ENCODE measurements at places on chromosomes 5 and 9.
A peak's percentile ranks its signal among the peaks of the same experiment; 100 is the strongest.

GRCh38 chr5:145903867-145904266, 31.1 kb upstream of the GRXCR2 start:
- no peak for DNase-seq

DNA sequence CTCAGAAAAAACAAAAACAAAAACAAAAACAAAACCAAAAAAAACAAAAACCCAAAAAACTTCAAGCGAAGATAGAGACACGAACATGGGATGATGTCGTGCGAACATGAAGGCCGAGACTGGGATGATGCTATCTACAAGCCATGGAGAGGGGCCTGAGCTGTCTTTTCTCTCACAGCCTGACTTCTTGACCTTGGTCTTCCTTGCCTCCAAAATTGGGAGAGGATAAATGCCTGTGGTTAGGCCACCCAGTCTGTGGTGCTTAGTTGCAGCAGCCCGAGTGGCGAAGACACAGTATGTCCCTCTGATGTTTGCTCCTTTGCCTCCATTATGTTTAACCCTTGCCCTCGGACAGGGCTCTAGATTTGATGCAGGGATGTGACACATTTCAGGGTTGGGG, 130.4 kb upstream of the BASP1 start:
- DNase-seq = no peak

DNA sequence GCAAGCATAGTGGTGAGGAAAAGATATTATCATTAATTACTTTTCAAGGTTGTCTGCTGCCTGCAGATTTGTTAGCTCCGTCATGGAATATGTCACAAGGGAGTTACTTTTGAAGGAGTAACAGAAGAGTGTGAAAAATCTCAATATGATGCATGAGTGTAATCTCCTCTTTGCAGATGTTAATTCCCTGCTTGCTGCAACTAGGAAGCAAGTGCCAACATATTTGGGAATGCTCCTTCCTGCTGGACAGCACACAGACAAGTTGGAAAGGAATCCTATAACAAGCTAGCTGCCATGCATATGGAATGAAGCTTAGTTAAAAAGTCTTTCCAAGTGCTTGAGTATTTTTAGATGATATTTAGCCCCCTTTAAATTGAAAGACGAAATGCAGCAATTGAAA, 2023.6 kb upstream of the CDH6 start:
- DNase-seq = no peak

DNA sequence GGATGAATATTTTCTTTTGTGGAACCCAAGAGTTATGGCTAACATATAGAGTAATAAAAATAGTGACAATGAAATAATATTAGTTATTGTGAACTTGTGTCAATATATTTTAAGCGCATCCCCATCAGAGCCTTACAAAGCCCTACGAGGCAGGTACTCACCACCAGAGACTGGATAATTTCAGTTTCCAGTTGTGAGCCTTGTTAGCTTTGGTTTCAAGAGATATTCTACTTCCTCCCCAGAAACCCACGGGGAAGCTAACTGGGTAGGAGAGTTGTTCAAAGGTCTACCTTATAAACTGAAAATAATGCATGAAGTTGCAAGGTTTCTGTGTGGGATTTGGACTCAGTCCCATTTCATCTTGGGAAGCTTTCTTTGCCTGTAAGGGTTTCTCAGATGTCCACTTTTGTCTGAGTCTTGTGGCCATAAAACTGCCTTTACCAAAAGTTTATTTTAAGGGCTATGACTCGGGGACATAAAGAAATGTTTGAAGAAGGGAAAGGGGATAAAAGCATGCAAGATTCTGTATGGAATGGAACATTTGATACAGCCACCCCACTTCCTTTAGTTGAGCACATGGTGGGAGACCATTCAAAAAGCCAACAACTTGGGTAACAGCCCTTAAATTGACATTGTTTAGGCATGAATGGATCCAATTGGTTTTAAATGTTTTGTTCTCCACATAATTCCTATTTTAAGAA, 57.4 kb upstream of the ANKRD55 start:
- no peak for DNase-seq

DNA sequence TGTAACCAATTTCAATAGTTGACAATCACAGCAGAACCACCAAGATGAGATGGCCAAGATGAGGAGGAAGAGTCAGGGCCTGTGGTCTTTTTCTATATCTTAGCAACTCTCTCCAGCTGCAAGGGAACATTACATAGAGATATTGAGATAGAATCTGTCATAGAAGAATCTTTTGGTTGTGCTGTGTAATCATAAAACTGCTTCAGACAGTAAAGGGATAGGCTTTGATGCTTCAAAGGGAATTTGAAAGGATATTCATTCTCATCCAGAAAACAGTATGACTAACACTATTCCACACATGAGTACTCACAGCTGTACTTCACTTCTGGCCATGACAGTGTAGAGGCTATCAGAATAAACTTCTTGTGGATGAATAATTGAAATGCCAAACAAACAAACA, 145.9 kb downstream of the YIPF5 start:
- DNase-seq = no peak

DNA sequence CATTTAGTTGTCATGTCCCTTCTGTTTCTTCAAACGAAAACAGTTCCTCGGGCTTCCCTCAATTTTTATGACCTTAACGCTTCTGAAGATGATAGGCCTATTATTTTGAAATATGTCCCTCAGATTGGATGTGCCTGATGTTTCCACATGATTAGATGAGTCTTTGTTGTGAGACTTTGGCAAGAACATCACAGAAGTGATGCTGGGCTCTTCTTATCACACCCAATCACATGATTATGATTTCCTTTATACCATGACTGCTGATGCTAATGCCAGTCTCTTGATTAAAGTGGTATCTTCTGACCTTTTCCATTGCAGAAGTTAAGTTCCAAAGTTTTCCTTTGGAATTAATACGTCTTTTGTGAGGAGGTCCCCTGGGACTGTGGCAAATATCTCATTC, 175.7 kb downstream of the SAXO1 start:
- no peak for DNase-seq

DNA sequence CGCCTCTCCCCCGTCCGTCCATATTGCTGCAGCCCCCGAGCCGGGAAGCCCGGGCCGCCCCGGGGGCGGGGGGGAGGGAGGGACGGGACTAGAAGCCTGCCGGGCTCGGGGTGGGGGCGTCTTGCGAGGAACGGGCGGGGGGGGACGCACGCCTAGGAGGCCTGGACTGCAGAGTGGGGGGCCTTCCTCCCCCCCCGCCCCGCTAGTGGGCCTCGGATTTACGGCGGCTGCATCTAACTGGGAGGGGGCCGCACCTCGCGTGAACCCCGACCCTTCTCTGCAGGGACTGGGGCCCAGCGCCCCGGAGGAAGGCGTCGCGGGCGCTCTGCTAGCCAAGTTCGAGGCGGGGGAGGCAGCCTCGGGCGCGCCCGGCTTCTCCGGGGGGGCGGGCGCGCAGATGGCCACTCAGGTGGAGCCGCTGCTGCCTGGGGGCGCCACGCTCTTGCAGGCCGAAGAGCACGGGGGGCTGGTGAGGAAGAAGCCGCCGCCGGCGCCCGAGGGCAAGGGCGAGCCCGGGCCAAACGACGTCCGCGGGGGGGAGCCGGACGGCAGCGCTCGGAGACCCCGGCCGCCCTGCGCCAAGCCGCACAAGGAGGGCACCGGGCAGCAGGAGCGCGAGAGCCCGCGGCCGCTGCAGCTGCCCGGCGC, at the start of gene LARP1:
LARP1 (plus strand) TSS at position 17 of the 648 bp plus-strand sequence; CDS start at position 398, 381 bp downstream.
- DNase-seq = no peak

- DNase-seq = no peak
Measured at GRCh38 chr9:83932011-83932410, 10.8 kb upstream of the KIF27 start.

DNA sequence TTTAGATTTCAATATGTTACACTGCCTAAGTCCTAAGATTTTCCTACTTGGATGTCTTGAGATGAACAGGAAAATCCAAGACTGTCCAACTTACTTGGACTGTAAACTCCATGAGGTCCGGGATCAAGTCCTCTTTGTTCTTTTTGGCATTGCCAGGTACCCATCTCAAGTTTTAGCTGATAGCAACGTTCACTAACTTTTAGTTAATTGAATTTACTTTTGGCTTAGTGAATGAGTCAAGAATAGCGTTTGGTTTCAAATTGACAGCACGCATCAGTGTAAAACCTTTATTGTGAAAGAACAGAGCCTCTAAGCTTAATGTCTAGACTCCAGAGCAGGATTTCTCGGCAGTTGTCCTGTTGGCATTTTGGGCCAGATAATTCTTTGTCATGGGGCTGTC, 37.2 kb downstream of the ALDH1A1 start:
- no peak for DNase-seq

DNA sequence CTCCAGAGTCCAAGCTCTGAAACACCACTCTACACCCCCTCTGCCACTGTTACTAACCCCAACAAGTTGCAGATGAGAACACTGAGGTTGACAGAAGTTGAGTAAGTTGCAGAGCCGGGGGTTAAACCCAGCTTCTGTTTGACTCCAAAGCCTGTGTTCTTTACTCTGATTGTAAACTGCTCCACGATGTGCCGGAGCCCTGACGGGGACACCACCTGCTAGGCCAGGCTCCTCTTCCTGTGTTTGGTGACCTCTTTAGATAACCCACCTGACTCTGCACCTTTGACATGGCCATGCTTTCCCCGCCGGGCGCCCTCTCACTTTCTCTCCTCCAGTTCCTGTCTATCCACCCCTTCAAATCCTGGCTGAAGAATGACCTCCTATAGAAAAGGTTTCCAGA, 96.7 kb downstream of the PAX5 start:
- peak; percentile 63 for DNase-seq

- DNase-seq = peak; percentile 71
Measured at GRCh38 chr9:111661150-111661801, at the start of gene GNG10. TSS of gene GNG10 (plus strand) at chr9:111661605. CDS start at chr9:111661635, 30 bp downstream.

DNA sequence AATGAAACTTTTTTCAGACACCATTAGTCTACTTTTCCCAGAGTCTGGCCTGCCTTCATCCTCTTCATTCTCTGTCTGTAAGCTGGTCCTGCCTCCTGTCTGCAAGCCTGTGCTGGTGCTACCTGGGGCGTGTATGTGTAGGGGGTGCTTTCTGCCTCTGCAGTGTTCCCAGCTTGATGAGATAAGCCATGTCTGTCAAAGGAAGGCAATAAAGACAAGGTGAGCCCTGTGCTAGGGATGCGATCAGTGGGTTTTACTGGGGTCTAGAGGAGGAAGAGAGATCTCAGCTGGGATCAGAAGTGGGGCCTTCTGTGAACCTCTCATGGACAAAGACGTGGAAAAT, 78.0 kb upstream of the TGFBR1 start:
- DNase-seq = no peak

GRCh38 chr5:179793468-179794139, at the start of gene LTC4S:
TSS of gene LTC4S (plus strand) at chr5:179793986. CDS start at chr5:179794081, 95 bp downstream.
- DNase-seq = no peak

DNA sequence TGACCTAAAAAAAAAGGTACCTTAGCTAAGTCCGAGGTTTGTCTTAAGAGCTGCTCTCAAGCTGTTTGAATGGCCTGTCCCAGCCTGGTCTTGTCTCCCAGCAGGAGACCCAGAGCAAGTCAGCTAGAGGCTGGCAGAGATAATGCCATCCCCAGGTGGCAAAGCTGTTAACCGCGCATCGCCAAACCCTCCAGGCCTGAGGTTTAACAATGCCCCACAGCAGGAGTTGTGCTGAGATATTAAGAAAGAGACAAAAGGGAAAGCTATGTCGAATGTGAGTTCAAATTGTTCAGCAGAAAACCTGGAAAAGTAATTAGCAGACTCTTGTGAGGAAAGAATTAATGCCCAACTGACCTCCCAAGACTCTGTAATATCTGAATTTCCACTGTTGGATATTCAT, 187.1 kb downstream of the FSTL4 start:
- DNase-seq = no peak

GRCh38 chr9:7671847-7672246, 127.7 kb downstream of the DMAC1 start:
- DNase-seq = no peak

DNA sequence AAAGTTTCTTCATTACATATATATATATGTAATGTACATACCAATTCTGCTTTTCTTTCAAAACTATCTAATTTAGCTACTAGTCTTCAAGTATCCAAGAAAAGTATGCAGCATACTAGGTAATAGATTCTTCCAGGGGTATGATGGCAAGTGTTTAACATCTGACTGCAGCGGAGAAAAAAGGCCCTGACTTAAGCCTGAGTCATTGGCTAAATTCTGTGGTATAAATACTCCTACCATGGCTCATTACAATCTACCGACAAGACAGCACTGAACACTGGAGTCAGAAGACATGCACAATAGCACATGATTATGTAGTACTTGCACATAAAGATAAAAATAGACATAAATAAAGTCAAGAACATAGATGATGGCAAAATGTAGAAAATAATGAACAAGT, 439.9 kb downstream of the BRINP1 start:
- no peak for DNase-seq

- DNase-seq = no peak
Measured at GRCh38 chr5:180606215-180606785, 15.0 kb upstream of the SCGB3A1 start.

DNA sequence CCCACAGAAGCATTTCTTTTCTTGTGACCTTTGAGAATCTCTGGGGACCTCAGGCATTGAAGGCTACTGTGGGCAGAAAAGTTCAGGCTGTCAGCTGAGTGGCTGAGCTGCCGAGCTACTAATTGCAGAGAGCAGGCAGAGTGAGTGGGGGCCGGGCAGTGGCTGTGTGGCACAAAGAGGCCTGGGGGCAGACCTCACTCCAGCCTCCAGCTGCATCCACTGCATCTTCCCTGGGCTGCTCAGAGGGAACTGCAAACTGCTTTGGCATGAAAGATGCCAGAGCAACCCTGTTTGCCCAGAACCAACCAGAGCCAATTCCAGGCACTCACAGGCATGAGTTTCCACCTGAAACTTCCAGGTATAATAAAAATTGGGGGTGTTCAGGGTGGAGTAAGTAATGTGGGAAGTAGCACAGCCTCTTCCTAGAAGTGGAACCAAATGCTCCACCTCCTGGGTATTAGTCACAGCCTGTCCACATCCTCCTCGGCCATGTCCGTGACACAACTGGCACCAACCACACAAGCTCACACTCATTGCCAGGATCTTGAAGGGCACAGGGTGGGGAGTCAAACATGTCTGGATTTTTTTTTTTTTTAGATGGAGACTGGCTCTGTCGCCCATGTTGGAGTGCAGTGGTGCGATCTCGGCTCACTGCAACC, 548.9 kb downstream of the BNC2 start:
- DNase-seq = peak; percentile 65

DNA sequence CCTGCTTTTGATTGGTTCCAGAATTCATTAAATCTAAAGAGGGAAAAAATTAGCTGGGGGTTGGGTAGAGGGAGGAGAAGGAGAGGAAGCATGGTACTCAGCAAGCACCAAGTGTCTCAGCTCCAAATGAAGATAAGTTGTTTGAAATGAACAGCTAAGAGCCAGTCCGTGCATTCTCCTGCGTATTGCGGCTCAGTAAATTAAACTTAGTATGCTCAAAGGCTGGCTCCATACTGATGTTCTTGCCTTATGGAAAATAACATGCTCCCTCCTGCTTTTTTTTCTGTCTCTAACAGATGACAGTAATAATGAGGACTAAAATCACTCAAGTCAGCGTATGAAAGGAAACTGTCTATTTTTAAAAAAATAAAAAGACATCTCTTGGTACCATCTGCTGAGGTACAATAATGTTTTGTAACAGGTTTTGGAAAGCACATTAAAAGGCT, 161.0 kb downstream of the SPATA31D1 start:
- DNase-seq = no peak

DNA sequence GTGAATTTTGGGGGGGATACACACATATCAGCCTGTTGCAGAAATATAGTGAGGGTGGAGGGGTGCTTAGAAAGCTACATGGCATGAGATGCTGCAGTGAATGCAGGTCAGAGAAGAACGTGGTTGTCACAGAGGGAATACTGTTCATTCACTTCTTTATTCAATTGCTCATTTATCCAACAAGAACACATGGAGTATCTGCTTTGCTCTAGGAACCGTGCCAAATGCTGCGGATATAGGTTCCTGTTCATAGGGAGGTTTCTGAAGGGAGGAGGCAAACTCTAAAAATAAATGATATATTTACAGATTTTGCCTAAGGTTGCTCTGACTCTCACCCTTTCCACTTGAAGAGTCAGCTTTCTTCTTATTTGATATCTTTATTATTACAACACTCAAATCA, 444.3 kb upstream of the CLINT1 start:
- no peak for DNase-seq

Measured in coronary artery (tissue), 2 donors.